ENCODE measurements at places on chromosomes 2 and 18.

- DNase-seq: no peak
Observed at GRCh38 chr2:54726940-54727339, 3.5 kb downstream of the EML6 start.

GRCh38 chr18:21820033-21820810 is 79.6 kb downstream of the MIB1 start:
- no peak for DNase-seq

- no peak for DNase-seq
Observed at GRCh38 chr2:105103481-105103880, 65.6 kb downstream of the MRPS9 start.

DNA sequence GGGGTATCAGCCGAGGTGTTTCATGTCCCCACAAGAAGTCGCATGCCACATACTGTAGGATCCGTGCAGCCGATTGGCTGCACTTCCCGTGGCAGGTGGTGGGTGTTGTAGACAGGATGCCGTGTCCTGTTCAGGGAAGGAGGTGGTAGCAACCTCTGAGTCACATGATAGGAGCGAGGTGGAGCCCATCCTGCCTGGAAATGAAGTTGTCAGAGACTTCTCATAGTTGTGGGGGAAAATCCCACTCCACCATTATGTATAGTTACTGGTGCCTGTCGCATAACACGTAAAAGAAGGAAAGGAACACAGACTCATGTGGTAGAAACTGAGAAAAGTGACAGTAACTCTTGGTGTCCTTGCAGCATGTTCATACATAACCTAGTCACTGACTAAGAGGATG is 91.4 kb upstream of the IL1R2 start:
- no peak for DNase-seq

DNA sequence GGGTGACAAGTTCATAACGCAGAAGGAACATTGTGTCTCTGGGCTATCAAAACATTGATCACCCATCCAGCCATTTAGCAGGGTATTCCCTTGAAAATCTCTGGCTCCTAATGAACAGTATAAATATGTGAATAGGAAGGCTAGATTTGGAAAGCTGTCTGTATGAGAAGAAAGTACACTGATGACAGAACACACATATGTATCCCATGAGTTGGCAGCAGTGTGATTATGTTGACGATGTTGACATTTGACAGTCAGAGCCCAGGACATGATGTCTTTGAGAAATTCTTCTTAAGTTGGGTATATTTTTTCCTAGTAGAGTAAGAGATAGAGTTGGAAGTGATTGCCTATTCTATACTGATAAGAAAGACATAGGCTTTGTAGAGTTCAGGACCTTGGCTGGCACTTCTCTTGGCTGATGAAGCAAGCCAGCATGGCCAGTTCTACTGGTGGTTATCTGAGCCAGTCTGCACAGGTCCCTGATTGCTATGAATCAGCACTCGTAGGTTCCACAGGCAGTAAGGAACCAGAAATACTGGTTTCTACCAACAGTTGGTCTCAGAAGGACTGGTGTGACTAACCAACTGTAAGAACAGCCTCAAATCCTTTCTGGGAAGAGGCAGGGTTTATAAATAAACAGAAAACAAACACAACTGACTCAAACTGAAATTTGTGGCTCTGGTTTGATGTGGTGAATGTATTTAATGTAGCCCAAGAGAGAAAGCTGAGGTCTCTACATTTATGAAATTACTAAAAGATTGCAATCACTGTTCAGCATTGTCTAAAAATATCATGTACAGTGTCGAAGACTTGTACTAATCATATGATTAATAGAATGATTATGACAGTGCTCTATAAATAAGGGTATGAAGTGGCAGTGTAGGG is 43.9 kb upstream of the RAPH1 start:
- no peak for DNase-seq

DNA sequence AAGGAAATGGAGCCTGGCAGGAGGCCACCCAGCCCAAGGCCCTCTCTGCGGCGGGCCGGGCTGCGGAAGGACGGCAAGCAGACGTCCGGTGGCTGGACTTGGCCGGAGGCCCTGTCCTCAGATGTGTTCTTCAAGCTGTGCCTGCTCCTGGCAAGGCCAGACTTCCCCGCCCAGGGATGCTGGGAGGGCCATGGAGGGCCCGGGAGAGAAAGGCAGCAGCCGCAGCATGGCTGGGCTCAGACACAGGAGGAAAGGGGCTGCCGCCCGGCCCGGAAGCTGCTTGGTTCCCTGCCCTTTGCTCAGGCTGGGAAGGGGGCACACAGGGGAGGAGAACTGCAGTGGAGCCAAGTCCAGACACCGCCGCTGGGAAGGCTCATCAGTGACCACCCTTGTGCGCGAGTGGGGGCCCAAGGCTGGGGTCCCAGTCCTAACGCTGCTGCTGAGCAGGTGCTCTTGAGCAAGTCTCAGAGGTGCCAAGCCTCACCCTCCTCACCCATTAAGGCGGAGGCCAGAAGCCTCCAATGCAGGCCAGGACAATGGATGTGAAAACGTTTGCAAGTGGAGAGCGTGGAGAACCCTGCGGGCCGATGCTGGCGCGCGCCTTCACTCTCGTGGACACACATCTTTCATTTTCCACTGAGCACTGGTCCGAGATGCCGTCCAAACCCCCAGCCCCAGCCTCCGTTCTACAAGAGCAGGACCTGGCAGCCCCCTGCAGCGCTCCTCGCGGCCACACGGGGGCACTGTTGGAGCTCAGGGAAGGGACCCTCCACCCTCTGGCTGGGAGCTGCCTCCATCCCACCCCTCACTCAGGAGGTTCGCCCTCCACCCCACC is 7.9 kb downstream of the CROCC2 start:
- DNase-seq: peak; percentile 52

DNA sequence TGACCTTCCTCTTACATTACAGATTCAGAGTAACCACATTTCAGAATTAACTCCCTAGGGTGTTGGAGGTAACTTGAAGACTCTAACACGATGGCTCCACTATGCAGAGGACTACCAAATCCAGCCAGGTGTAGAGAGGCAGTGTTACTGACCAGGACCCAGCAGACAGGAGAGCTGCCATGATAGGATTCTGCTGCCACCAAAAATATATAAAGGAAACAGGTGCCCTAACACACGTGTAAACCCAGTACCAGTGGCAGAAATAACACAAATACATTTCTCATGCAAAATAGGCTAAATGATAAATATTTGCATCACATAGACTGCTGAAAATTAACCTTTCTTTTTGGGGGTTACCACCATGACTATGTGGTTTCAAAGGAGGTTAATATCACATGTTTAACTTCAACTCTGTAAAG is 7.0 kb downstream of the ZBTB14 start:
- no peak for DNase-seq

- no peak for DNase-seq
Observed at GRCh38 chr2:86253424-86253823, 54.2 kb downstream of the MRPL35 start.

GRCh38 chr2:45750484-45750883 is 99.0 kb downstream of the PRKCE start:
- DNase-seq: no peak

DNA sequence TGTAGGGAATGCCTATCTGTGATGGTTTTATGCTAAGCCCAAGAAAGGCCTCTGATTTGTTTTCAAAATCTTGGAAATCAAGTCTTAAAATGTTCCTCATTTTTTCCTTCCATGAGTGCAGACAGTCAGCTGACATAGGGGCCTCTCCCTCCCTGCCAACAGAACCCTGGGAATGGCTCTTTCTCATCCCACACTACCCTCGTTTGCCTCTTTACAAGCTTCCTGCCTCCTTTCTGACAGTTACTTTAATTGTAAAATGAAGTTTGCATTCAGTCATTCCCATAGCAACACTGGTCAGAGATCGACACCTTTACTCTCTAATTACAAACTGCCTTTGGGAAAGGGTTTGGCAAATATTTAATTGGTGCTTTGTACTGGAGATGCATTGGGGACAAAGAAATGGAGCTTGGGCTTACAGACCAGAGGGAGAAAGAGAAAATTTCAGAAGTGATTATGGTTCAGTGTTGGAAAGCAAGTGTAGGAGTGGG is 25.4 kb downstream of the KIF5C start:
- DNase-seq: no peak

- no peak for DNase-seq
Observed at GRCh38 chr2:29307519-29307918, 192.3 kb downstream of the CLIP4 start.

DNA sequence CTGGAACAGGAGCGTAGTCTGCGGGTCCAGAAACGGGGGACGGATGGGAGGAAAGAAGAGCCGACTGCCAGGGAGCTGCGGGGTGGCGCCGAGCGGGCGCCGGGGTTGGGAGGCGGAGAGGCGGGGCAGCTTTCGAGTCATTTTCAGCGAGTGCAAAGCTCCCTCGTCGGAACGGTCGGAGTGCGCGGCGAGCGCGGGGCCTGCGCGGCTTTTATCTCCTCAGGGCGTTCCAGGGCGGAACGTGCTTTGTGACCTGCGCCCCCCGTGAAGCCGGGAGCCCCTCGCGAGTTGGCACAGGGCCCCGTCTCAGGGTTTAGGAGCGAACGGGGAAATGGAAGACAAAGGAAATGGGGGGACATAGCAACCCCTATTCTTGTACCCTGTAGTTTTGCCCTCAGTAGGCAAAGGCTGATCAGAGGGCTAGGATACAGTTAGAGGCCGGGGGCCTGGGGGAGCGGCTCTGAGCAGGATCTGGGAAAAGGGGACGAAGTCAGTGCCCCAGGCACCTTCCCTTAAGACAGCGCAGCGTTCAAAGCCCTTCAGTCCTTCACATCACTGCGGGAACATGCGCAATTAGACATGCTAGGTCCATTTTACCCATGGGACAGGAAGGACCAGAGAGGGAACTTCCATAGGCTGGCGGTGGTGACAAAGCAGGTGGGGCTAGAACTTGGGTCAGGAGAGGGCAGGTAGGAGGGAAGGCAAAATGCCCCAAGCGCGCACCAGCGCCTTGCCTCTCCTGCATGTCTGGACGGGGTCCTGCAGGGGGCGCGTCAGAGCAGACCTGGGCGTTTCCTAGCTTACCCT is 60.1 kb upstream of the IL1RL1 start:
- no peak for DNase-seq

DNA sequence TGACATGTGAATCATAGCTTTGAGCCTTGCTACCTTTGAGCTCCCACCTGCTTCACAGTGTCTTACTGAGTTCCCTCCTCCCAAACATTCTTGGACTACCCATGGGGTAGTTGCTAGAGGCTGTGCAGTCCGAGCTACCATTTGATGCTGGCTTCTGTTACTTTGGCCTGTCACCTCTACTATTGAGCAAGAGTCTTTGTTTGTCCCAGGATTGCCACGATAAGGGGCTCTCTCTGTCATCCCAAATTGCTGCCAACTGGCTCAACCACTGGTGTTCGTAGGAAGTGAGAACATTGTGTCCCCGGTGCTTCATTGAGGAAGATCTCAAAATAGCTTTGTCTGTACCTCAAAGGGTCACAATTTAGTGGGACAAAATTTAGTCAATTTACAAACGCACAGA is 59.1 kb upstream of the PAX8 start:
- no peak for DNase-seq

DNA sequence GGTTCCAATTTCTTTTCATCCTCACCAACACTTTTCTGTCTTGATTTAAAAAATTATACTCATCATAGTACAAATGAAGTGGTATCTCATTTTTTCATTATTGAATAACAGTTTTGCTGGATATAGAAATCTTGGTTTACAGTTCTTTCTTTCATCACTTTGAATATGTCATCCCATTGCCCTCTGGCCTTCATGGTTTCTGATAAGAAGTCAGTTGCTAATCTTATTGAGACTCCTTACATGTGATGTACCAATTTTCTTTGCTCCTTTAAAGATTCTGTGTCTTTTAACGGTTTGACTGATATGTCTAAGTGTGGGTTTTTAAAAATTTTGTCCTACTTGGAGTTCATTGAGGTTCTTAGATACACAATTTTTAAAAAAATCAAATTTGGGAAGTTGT is 35.0 kb downstream of the SLC3A1 start:
- no peak for DNase-seq

DNA sequence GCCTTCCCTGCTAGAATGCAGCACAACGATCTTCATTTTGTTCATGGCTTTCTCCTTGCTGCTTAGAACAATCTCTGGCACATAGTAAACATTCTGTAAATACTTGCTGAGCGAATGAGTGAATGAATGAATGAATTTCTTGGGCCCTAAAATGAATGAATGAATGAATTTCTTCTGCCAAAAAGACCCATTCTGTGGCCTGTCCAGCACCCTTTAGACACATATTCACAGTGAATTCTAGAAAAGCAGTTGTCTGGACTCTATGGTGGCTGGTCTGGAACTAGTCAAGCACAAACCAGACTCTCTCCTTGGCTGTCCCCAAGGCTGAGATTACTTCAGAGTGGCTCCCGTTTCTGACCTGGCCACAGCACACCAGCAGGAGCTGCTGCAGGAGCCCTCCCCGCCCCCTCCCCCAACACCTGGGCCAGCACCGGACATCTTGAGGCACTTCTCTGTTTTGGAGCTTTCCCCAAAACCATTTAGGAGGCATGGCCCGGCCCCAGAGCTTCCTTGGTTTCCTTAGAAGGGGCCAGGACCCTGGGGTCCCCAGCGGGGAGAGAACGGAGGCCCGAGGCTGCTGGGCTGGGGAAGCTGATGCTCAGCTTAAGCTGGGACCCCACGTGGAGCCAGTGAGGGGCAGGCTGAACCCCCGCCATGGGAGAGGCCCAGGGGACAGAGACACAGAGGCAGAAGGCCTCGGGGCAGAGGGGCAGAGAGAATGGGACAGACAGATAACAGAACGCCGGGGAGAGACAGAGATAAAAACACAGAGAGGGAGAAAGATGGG is 159.0 kb downstream of the ZFP36L2 start:
- no peak for DNase-seq

GRCh38 chr2:233320470-233320869 is 12.9 kb downstream of the SAG start:
- no peak for DNase-seq

- DNase-seq: no peak
Observed at GRCh38 chr18:9096007-9096371, 6.5 kb upstream of the NDUFV2 start.

GRCh38 chr18:49976795-49977560 is 163.6 kb upstream of the ACAA2 start:
- no peak for DNase-seq

GRCh38 chr2:219571311-219572236 is at the start of gene OBSL1:
Gene OBSL1 (minus strand): TSS chr2:219571539. CDS start chr2:219571232, 307 bp downstream.
- peak; percentile 48 for DNase-seq

- DNase-seq: no peak
Observed at GRCh38 chr2:14930441-14930840, 297.9 kb downstream of the LRATD1 start.

DNA sequence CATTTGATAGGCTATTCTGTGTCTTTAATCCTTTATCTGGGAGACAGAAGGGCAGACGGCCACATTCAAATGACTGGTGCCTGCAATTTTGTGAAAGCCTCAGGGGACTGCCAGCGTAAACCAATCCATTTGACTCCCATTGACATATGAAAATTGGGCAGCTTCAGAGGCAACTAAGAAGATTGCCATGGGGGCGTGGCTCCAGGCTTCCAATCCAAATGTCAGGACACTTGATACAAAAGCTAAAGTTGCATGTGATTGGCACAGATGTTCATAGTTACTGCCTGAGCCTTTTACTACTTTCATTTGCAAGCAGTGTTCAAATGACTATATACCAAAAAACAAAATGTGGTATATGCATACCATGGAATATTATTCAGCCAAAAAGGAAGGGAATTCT is 42.0 kb downstream of the SPC25 start:
- no peak for DNase-seq

GRCh38 chr2:66601624-66602023 is 166.7 kb downstream of the MEIS1 start:
- DNase-seq: no peak

GRCh38 chr18:6885992-6886796 is 156.7 kb downstream of the ARHGAP28 start:
- peak; percentile 66 for DNase-seq

- no peak for DNase-seq
Observed at GRCh38 chr2:158321264-158321663, 135.3 kb downstream of the CCDC148 start.
